Germinal center (tissue), 1 donor: ENCODE measurements at places on chromosomes 13 and 19.

- no peak for DNase-seq
Observed at GRCh38 chr13:36764536-36764935, 54.5 kb upstream of the RFXAP start.

DNA sequence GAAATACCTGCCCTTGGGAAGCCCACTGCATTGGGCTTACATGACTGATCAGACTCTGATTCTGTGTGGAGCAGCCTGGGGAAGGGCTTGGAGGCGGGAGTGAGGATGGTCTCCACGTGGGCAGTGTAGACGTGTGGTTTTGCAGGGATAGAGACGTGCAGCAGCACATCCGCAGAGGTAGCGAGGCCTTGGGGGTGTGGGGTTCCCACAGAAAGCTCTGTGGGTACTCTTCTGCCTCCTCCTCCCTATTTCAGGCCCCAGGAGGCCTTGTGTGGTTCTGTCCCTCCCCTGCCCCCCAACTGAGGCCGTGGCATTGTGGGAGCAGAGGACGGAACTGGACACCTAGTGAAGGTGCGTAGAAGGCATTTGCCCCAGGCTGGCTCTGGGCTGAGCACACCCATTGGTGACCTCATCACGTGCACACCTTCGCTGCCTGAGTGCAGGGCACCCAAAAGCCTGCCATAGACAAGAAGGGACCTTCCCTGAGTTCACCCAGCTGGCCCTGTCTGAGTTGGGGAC, 28.9 kb downstream of the PPP1R37 start:
- no peak for DNase-seq

DNA sequence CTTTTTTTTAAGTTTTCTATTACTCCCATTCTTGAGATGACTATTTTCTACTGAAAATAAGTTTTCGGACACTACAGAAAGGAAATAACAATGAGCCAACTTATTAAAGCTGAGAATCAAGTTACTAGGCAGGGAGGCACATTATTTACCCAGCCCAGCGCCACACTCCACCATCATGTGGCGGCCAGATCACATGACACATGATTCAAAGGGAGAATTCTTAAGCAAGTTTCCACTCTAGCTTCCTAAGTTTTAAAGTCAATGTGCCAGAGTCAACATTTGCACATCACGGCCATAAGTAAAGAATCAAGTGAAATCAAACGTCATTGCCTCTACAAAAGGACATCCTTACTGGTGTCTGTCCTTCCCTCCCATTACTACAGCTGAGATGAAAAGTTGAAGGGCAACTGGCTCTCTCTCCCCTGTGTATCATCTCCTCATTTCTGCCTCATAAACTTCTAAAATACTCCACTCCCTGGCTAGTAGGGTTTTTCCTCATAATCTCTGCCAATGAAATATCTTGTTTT, 81.7 kb downstream of the KLF12 start:
- DNase-seq, result no peak

DNA sequence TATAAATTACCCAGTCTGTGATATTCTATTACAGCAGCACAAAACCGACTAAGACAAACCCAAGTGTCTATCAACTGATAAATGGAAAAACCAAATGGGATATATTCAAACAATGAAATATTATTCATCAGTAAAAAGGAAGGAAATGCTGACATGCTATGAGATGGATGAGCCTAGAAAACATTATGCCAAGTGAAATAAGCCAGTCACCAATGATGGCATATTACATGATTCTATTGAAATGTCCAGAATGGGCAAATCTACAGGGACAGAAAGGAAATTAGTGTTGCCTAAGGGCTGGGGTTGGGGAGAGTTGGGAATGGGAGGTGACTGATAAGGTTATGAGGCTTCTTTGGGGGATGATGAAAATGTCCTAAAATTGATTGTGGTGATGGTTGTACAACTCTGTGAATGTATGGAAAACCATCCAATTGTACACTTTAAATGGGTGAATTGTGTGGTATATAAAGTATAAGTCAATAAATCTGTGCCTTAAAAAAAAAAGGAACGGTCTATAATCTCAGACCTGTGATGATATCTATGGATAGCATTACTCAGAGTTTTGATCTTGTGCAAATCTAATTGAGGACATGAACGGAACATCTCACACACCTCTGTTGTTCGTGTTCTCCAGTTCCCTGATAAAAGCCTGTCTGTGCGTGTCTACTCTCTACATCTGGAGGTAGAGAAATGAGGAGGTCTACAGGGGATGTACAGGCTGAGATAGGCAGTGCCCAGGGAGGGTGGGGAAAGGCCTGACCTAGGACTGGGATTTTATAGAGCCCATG, 49.0 kb downstream of the TNFRSF19 start:
- no peak for DNase-seq

DNA sequence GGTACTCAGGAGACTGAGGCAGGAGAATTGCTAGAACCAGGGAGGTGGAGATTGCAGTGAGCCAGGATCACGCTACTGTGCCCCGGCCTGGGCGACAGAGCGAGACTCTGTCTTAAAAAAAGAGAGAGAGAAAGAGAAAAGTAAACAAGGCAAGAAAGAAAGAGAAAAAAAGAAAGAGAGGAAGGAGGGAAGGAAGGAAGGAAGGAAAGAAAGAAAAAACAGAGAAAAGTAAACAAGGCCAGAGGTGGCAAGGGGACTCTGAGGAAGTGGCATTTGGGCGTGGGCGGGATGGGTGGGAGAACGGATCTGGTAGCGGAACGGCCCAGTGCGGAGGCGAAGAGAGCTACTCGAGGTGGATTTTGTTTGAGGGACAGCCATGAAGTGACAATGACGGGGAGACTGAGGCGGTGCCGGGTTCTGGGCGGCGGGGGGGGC, 7.5 kb upstream of the ARRDC2 start:
- no peak for DNase-seq

DNA sequence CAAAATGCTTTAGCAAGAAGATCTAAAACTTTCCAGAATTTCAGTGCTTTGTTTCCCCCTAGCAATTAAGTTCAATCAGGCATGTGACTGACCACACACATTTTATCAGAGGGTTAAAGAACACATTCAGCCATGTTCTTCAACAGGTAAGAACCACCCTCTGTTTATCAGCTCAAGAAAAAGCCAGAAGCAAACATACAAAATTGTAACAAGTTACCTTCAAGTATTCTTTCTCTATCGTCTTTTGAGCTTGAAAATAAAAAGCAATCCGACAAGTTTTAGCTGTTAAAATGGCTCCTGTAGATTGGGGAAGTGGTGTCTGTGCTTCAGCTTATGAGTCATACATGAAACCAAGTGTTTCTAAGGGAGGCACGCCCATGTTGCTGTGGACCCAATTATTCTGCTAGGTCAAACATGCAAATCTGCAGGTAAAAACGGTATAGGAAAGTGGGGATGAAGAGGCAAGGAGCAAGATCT, at the start of gene ELF1:
TSS of gene ELF1 (minus strand) at position 306 of the 477 bp plus-strand sequence. CDS start 37,262 bp downstream, outside the sequence.
- DNase-seq, result peak; percentile 70

DNA sequence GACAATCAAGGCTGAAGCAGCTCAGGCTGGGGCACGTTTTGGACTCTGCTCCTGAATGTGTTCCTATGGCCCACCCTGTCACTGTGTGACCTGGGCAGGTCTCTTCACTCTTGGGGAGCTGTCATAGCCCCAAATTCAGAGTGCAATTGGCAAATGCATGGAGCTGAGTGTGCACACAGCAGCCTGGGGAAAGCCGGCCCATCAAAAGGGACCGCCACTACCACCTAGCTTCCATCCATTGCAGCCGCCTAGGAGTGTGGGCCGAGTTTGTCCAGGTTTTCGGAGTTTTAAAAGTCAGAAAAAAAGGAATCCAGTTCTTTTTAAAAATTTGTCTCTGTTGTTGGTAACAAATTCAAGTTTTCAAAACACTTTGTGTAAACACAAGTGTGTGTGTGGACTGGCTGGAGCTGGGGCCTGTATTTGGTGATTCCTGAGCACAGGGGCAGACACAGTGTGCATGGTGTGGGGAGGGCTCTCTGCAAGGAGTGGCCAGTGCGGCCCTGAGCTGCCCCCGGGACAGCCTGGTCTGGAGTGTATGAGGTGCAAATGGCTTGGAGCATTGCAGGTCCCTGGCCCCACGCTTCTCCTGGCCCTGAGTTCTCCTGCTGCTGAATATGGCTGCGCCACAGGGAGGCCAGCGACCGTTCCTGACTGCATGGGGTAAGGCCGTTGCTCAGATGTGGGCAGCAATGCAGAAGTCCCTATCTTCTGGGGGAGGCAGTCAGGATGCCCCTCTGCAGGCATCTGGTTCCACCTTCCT, 13.2 kb upstream of the ZNF536 start:
- DNase-seq, result no peak

- DNase-seq, result no peak
Observed at GRCh38 chr13:111853721-111854120, 213.2 kb upstream of the SOX1 start.

DNA sequence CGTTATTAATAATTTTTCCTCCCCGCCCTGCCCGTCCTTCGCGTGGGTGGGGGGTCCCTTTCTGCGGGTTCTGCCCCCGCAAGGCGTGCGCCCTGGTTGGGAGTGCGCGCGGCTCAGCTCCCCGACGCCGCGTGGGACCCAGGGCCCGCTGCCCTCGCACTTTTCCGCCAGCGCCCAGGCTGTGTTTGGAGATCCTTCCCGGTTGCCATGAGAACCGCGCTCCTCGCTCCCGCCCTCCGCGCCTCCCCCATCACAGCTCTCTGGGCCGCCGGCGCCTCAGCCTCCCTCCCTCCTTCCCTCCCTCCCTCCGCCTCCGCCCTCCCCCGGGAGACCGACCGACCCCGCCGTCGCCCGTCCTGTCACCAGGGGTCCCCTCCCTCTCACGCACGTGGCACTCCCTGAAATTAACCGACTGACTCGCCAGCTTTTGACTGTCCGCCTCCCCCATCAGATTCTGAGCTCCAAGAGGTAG, 2.4 kb upstream of the SSBP4 start:
- DNase-seq, result no peak

- DNase-seq, result no peak
Observed at GRCh38 chr13:45372189-45373161, 31.5 kb upstream of the TPT1 start.

- no peak for DNase-seq
Observed at GRCh38 chr13:50838701-50839100, 4.8 kb downstream of the DLEU7 start.

GRCh38 chr13:72444999-72445398, 282.4 kb downstream of the MZT1 start:
- DNase-seq, result no peak

DNA sequence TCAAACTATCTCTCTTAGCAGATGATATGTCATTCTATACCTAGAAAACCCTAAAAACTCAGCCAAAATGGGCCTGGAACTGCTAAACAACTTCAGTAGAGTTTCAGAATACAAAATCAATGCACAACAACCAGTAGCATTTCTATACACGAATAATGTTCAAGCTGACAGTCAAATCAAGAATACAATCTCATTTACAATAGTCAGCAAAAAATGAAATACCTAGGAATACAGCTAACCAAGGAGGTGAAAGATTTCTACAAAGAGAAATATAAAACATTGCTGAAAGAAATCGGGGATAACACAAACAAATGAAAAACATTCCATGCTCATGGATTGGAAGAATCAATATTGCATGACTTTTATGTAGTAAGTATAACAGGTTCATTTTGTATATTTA, 804.8 kb downstream of the SLITRK1 start:
- DNase-seq, result no peak

- no peak for DNase-seq
Observed at GRCh38 chr19:11240008-11240444, 607 bp downstream of the ANGPTL8 start.

- DNase-seq, result no peak
Observed at GRCh38 chr13:32141462-32141861, 109.9 kb downstream of the FRY start.

DNA sequence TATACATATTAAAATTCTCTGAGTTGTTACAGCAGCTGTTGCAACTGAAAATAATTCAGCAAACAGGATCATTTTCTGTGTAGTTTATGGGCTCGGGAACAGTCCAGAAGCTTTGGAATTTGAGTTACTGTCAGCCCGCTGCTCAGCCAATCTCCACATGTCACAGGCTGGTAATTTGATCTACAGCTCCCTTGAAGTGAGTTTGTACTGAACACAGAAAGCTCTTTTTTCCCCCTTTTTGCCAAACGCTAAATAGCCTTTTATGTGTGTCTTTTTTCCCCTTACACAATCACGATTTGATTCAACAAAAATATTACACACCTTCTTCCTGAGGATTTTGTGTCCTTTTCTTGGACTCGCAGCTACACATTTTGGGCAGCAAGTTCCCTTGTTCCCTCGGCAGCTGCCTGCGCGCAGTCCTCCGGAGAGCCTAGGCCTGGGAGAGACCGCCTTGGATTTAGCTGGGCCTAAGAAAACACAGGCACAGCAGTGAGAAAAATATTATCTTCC, 371.4 kb downstream of the KCNRG start:
- DNase-seq, result no peak

DNA sequence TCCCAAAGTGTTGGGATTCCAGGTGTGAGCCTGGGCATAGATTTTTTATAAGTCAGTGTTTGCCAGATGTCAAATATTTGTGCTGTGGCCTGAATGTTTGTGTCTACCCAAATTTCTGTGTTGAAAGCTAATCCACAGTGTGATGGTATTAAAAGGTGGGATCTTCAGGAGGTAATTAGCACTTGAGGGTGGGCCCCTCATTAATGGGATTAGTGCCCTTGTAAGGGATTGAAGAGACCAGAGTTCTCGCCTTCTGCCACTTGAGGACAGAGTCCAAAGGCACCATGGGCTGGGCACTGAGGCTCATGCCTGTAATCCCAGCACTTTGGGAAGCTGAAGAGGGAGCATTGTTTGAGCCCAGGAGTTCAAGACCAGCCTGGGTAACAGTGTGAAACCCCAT, 9.7 kb upstream of the FBXO17 start:
- DNase-seq, result no peak

GRCh38 chr13:95858286-95859075, 181.5 kb downstream of the DNAJC3 start:
- no peak for DNase-seq

DNA sequence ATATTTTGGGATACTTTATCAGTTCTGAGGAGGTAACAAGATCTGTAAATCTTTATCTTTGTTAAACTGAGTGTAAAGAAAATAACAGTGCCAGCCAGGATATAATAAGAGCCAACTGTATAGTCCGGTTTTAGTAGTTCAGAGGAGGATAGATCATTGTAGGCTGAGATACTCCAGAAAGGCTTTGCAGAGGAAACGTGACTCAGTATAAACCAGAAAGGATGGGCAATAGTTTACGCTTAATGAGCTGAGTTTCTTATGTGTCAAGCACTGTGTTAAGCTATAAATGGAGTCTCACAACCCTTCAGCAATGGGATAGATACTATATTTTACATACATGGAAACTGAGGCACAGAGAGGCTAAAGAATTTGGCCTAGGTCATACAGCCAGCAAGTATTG, 3.8 kb downstream of the RFXAP start:
- no peak for DNase-seq
